ENCODE measurements at places on chromosomes 3 and 15.
A peak's percentile ranks its signal among the peaks of the same experiment; 100 is the strongest.

GRCh38 chr3:77524463-77524862, 484.6 kb downstream of the ROBO2 start:
- DNase-seq: no peak

DNA sequence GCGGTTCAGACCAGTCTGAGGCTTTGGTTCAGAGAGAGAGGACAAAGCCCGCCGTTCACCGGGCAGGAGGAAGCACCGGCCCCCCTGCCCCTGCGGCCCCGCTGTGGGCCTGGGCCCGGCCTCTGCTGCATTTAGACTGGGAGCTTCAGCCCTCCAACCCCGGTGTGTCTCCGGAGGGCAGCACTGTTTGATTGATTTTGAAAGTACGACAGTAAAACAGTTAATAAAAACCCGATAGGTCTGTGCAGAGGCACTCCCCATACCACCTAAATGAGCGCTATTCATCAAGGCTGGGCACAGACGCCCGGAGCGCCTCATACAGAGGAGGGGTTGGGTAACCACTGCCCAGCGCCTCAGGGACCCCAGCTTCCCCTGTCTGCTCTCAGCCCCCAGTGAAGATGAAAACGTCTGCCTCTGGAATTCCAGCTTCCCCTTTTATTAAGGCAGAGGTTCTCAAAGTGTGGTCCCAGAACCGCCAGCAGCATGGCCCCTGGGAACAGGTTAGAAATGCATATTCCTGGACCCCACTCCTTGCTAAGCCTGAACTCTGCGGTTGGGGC, 256.7 kb upstream of the TLE3 start:
- DNase-seq: no peak

DNA sequence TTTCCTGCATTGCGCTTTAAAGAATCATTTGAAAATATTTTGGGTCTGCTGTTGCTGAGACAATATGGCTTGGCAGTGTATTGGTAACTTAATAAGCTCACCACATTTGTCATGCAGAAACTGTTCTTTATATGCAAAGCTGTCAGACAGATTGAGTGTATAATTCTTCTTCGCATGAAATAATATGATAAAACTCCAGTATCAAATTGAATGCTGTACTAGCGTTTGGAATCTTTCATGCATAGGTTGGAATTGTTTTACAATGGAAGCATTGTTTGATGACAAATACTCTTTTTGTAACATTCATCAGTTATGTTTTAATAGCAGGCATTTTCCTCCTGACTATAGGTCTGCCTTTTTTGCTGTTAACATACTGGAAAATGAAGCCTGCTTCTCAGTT, 53.8 kb downstream of the RBMS3 start:
- DNase-seq: no peak

GRCh38 chr3:22122567-22122966, 371.6 kb upstream of the ZNF385D start:
- DNase-seq: no peak

- DNase-seq: no peak
Measured at GRCh38 chr3:66629982-66630368, 129.2 kb upstream of the LRIG1 start.

- DNase-seq: no peak
Measured at GRCh38 chr3:89787485-89787884, 680.1 kb downstream of the EPHA3 start.

DNA sequence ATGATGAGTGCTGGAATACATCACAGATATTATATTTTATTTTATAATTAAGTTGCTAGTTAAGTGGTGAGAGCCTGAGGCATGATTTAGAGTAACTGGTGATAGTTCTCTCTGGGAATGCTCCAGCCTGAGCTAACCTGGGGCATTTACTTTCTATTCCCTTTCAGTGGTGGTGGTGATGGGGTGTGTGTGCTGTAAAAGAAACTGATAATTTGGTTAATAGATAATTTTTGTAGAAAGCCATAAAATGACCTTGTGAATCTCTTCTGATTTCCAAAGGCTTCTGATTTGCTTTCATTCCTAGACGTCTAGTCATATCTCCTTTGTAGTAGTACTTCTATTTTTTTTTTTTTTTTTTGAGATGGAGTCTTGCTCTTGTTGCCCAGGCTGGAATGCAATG, 46.8 kb upstream of the DPPA4 start:
- no peak for DNase-seq

DNA sequence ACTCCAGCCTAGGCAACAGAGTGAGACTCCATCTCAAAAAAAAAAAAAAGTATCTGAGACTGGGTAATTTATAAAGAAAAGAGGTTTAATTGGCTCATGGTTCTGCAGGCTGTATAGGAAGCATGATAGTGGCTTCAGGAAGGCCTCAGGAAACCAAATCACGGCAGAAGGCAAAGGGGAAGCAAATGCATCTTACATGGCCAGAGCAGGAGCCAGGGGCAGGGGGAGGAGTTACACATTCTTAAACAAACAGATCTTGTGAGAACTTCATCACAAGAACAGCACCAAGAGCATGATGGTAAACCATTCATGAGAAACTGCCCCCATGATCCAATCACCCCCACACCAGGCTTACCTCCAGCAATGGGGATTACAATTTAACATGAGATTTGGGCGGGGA, 37.2 kb downstream of the ACAP2 start:
- no peak for DNase-seq

DNA sequence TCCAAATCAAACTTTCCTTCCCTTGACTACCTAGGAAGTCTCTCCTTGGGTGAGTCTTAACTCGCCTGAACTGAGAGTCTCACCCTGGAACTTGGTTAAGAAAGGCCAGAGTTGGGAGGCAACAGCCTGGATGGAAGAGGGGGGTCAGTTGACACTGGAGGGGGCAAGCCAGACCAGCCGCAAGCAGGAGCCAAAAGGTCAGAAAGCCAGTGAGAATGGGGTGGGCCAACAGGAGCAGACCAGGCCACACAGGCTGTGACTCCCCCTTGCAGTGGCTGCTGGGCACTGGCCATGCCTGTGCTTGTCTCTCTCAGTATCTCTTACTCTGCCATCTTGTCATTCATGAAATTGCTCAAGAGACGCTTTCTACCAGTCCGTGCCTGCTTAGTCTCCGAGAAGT, 32.9 kb downstream of the CRTC3 start:
- DNase-seq: no peak

GRCh38 chr15:93088200-93088980, 621 bp downstream of the RGMA start:
- no peak for DNase-seq

DNA sequence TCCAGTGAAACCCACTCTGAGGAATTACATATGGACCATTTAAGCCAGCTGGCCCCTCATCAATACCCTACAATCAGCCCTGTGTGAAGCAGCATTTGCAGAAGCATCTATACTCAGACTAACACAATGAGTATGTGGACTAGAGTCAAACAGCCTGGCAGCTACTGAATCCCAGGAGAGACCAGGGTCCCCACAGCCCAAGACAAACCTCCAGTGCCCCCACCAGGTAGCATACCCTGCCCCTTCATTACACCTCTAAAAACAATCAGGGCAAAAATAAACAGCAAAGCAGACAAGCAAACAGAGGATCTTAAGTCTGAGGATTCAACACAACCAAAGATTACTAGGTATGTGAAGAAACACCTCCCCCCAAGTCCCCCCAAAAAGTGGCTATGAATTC, 157.4 kb downstream of the LEKR1 start:
- DNase-seq: no peak

DNA sequence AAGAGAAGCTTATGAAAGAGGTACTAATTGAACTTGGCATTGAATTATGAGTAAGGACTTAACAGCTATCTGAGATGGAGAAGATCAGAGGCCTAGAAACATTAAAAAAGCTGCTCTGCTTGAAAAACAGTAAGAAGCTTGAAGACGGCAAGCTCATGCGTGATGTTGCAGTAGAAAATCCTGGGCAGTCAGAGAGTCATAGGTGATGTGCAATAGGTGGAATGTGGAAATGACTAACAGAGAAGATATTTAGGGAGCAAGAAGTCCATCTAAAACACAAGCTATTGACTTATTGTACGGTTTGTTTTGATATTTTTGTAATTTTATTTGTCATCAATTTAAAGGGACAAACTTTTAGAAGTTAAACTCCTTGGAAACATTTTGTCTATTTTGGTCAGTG, 1101.4 kb downstream of the ROBO2 start:
- no peak for DNase-seq

- DNase-seq: no peak
Measured at GRCh38 chr15:67091071-67091979, 25.9 kb downstream of the SMAD3 start.

DNA sequence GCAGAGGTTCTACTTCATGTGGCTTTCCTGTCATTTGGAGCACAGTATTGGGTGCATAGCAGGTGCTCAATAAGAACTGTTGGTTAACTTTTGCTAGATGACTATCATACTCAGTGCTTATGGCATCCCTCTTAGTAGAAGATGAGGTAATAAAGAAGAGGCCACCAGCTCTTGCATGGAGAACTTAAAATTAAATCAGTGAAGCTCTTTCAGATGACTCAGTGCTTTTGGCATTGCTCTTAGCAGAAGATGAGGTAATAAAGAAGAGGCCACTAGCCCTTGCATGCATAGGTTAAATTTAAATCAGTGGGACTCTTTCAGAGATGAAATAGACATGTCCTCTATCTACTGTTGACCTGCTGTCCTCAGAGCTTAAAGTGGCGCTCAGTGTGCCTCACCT, 109.4 kb upstream of the FGF7 start:
- no peak for DNase-seq

DNA sequence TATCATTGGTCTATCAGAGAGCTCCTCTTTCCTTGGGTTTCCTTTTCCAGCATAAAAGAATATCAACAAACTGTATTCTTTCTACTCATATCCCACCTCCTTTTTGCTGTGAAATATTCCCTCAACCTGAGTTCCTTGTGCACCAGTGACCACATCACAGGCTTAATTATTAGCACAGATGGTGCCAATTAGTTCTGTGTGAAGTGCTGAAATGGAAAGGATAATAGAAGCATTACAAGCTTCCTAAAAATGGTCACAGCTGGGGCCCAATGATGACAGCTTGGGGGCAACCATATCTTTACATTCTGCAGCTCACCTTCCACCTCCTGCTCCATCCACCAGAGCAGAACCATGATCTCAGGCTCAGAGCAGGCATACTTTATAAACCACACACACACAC, 84.6 kb downstream of the ANO10 start:
- peak; percentile 58 for DNase-seq

GRCh38 chr3:177731644-177732268, 534.5 kb upstream of the TBL1XR1 start:
- DNase-seq: no peak

GRCh38 chr15:58715266-58715917, 34.1 kb downstream of the ADAM10 start:
- no peak for DNase-seq

DNA sequence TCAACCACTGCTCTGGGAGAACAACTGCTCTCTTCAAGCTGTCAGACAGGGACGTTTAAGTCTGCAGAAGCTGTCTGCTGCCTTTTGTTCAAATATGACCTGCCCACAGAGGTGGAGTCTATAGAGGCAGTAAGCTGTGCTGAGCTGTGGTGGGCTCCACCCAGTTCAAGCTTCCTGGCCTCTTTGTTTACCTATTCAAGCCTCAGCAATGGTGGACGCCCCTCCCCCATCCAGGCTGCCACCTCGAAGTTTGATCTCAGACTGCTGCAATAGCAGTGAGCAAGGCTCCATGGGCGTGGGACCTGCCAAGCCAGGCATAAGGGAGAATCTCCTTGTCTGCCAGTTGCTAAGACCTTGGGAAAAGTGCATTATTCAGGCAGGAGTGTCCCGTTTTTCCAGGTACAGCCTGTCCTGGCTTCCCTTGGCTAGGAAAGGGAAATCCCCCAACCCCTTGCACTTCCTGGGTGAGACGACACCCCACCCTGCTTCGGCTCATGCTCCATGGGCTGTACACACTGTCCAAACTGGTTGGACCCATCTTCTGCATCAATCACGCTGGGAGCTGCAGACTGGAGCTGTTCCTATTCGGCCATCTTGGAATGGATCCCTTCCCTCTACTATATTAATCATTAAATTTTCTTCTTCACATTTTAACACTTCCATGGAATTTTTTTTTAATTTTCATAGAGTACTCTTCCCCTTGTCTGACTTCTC, 167.0 kb upstream of the UBE2E2 start:
- no peak for DNase-seq

GRCh38 chr3:139313921-139314320, 29.9 kb upstream of the MRPS22 start:
- DNase-seq: no peak

GRCh38 chr15:65032801-65033537, 3.5 kb upstream of the MTFMT start:
- DNase-seq: no peak

DNA sequence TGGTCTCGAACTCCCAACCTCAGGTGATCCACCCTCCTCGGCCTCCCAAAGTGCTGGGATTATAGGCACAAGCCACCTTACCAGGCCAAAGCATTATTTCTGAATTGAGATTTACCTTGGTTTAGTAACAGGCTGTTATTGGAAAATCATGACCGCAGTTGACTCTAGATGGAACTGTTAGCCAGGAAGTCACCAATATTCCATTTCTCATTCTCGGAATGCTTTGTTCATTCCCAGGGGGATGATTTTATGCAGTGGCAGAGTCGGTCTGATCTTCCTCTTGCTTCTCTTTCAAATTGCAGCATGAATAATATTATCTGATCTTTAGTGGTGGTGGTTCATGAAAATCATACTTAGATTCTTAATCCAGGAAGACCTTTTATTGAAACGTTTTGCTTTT, 195.5 kb upstream of the MBNL1 start:
- no peak for DNase-seq

GRCh38 chr3:37887062-37887461, 25.4 kb downstream of the CTDSPL start:
- DNase-seq: no peak

- DNase-seq: no peak
Measured at GRCh38 chr3:45946875-45947274, 3.6 kb downstream of the CXCR6 start.

DNA sequence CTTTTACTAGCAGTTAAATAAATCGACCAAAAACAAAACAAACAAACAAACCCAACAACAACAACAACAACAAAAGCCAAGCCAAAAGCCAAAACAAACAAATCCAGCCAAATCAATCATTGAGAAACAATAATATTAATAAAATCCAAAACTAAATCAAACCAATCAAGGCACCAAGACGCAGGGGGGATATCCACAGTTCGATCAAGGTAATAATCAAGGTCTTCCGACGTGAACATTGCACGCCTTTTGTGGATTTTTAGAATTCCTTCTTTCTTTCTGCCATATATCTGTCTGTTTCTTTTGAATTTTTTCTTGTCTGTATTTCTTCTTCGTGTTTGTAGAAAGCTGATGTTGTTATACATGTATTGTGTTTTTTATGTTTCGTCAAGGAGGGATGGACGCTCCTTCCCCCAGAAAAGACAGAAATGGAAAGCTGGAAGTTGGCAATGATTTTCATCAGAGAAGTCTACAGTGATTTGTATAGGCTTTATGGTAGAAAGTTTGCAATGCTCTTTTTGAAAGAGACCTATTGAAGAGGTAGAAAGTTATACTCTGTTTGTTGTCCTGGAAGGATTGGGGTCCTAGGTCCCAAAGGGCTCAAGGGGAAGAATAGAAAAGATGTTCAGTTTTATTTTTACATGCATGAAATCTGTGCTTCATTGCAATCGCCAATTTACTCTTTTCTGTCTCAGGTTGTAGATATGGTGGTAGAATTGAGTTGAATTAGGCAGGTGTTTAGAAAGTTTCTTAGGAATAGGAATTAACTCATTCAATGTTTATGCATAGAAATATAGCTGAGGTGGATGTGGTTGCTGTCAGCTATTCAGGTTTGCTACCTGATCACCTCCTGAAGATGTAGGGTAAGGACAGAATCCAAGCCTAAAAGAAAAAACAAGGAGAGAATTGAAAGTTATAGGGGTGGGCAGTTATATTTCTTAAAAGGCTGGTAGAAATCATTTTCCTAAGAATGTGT, 1.2 kb downstream of the ARPP21 start:
- DNase-seq: no peak

- no peak for DNase-seq
Measured at GRCh38 chr3:108509263-108509662, 1.1 kb downstream of the MYH15 start.

- no peak for DNase-seq
Measured at GRCh38 chr3:138769616-138770015, 65.1 kb downstream of the PIK3CB start.
